Foreskin keratinocyte (primary cell): ENCODE measurements at places on chromosomes 13 and 19.

- DNase-seq = no peak
Observed at GRCh38 chr19:31601855-31602254, 252.6 kb upstream of the TSHZ3 start.

DNA sequence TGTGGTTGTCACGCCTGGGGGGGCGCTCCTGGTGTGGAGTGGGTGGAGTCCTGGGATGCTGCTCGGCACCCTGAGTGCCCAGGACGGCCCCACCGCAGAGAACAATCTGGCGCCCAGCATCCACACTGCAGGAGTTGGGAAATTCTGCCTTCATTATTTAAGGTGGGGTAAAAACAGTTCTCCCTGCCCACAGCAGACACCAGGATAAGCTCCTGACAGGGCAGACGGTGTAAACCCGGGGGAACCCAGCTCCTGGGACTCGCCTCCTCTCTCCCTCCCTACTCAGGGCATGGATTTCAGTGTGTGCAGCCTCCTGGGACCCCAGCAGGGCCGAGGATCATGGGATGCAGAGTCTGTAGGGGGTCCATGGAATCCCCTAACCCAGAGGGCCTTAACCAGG, 7.7 kb upstream of the WDR18 start:
- no peak for DNase-seq

DNA sequence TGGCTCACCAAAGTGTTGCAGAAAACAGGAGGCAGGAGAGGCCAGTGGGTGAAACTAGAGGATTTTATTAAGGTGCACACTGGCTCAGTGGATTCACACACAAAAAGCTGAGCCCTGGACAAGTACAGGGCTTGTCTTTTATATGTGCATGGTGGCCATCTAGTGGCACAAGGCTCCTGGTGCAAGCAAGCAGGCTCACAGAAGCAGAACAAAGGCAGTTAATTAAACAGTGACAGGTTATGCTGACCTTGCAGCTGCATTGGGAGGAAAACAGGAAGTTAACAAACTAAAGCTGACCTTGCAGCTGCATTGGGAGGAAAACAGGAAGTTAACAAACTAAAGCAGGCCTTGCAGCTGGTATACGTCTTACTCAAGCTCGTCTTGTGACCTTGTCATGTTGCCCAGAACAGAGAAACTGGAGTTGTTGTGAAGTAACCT, 65.3 kb upstream of the ZNF681 start:
- DNase-seq = no peak

- no peak for DNase-seq
Observed at GRCh38 chr13:46369506-46370277, 17.4 kb downstream of the RUBCNL start.

DNA sequence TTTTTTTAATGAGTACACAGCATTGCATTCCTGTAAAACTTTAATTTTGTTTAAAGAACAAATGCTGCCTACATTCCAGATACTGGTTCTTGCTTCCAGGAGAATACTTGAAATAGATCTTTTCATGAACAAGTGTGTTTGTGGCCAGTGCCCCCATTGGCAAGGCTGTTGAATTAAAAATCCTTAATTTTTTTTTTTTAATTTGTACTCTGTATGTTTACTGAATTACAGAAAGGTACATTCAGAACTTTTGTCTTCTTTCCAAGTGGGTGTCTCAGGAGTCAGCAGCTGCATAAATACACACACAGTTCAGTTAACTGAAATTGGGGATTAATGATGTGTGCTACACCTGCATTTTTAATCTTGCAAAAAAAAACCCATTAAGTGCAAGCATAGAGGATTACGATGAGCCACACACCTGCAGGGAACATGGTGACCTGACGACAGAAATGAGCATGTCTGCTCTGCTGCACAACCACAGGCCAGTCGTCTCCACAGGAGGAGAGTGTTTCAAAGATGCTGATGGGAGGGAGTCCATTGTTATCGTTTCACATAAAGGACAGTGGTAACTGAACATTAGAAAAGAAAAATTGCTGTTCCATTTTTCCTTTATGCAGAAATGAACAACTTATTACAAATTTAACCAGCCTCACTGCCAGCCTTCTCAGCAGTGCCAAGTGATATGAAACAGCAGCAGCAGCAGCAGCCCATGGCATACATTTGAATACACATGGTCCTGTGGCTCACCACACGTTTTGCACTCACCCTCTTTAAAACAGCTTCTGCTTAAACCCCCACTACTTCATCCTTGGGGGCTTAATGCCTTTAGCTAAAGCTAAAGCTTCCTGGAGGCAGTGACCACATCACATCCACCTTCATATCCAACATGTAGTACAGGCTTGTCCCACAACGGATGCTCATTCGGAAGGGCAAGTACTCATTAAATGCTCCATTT, 72.3 kb upstream of the RFC3 start:
- DNase-seq = no peak

- no peak for DNase-seq
Observed at GRCh38 chr13:25203127-25203740, 31.1 kb upstream of the AMER2 start.

DNA sequence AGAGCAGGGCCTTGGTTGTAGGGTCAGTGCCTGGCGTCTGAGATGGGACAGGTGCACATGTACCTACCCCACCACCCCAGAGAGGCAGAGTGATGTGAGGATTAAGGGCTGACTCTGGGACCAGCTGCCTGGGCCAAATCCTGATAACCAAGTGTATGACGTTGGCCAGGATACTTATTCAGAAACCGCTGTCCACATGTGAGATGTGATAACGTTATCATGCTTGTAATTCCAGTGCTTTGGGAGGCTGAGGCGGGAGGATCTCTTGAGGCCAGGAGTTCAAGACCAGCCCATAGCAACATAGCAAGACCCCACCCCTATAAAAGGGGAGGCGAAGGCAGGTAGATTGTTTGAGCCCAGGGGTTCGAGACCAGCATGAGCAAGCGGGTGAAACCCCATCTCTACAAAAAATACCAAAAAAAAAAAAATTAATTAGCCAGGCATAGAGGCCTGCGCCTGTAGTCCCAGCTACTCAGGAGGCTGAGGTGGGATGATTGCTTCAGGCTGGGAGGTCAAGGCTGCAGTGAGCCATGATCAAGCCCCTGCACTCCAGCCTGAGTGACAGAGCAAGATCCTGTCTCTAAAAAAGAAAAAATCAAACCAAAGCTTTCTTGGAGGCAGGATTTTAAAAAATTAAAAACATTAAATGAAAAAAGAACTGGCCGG, 10.0 kb downstream of the ADGRE5 start:
- no peak for DNase-seq

DNA sequence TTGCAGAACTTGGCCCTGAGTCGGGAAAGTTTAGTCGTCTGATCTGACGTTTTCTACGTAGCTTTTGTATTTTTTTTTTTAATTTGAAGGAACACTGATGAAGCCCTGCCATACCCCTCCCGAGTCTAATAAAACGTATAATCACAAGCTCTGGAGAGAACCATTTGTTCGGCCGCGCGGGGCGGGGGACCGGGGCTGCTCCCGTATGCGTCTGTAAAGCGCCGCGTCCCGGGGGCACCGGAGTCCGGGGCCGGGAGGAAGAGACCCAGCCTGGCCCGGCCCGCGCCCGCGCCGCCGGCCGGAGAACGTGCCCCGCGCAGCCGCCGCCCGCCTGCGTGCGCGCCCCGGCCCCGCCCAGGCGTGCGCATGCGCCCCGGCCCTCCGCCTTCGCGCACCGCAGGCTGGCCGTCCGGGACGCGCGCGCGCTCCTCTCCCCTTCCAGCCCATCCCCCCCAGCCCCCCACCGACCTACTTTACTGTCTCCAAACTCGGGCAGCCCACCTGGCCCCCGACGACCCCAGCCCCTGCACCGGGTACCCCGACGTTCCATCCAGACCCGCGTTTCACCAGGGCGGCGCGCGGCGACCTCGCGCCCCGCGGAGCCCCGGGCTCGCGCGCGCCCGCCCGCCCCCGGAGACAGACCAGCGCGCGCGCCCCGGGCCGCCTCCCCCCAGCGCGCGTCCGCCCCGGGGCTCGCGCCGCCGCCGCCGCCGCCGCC, 785 bp upstream of the USF2 start:
- DNase-seq = peak; percentile 44

GRCh38 chr19:47390533-47391488, 28.5 kb downstream of the MEIS3 start:
- DNase-seq = no peak

DNA sequence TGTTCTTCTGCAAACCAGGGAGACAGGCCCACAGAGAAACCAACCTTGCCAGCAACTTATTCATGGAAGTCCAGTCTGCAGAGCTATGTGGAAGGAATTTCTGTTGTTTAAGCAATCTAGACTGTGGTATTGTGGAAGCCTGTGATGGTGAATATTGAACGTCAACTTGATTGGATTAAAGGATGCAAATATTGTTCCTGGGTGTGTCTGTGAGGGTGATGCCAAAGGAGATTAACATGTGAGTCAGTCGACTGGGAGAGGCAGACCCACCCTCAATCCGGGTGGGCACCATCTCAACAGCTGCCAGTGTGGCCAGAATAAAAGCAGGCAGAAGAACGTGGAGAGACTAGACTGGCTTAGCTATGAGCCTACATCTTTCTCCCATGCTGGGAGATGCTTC, 606.0 kb downstream of the EFNB2 start:
- no peak for DNase-seq

- DNase-seq = no peak
Observed at GRCh38 chr13:114067381-114067885, 65.0 kb downstream of the RASA3 start.

DNA sequence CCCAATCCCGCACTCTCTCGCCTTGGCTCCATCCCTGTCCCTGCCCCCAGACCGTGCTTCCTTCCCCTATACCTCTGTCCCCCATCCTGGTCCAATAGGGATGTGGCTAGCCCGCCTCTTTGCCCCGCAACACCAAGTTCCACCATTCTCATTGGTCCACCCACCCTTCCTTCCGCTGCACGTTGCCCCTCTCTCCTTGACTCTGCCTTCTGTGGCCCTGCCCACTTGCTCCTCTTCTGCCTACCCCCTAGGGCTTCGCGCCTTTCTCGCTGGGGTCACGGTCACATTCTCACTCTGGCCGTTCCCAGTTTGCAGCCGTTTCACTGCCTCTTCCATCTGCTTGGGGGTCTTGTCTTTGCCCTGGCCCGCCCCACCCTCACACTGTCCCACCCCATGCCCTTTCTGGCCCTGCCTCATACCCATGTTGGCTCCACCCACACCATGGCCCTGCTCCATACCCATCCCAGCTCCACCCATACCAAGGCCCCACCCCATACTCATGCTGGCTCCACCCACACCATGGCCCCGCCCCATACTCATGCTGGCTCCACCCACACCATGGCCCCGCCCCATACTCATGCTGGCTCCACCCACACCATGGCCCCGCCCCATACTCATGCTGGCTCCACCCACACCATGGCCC, 4.5 kb upstream of the ARHGAP45 start:
- DNase-seq = no peak

GRCh38 chr19:10552510-10553053, 8.9 kb downstream of the ATG4D start:
- DNase-seq = no peak

DNA sequence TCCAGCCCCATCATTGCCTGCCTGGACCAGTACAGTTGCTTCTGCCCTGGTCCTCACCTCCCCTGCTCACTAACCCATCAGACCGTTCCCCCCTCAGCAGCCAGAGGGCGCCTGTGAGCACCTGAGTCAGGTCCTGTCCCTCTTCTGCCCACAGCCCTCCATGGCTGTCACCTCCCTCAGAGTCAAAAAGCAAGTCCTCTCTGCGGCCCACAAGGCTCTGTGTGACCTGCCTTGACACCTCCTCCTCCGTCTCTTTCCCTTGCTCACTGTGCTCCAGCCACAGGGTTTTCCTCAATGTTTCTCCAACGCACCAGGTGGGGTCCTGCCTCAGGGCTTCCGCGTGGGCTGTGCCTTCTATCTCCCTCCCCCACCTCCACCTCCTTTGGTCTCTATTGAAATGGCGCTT, 29.4 kb upstream of the PTPRS start:
- no peak for DNase-seq
